ENCODE measurements at places on chromosomes 13 and 19.

DNA sequence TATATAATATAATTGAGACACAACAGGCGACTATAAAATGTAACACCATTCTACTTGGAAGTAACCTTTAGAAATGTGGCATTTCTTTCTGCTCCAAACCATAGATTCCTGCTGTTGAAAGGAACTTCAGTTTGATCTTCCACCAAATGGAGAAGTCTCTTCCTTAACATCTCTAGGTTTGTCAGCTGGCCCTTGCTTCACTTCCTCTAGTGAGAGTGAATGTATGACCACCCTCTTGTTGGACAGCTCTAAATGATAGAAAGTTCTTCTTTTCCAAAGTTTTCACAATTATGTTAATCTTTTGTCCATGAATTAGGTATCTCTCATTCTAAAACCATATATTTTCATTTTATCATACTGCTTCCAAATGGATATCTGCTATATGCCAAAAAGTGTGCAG lies 13.8 kb upstream of the COG6 start:
- no peak for DNase-seq

DNA sequence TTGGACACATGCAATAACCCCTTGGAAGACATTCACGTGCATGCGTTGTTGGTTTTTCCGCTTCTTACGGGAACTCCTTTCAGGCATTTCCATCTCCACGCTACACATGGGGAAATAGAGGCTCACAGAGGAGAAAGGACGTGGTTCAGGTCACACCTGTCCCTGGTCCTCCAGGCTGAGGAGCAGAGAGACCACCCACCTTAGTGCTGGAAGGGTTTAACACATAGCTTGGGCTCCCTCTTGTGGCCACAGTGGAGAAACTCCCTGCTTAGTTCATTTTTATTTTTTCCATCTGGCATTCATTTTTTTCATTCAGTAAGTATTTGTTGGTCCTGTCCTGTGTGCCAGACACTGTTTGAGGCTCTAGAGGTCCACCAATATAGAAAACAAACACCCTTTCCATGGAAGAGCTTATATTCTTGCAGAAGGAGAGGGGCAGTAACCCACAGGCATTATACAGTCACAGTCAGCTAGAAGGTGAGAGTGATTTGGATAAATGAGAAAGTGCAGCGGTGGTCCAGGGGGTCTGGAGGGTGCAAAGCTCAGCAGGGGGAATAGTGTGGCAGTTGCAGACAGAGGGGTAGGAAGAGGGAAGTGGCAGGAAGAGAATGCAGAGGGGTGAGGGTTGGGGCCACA lies 24.2 kb upstream of the TTYH1 start:
- no peak for DNase-seq

- no peak for DNase-seq
Observed at GRCh38 chr19:51702103-51702824, 9.1 kb downstream of the SPACA6 start.

DNA sequence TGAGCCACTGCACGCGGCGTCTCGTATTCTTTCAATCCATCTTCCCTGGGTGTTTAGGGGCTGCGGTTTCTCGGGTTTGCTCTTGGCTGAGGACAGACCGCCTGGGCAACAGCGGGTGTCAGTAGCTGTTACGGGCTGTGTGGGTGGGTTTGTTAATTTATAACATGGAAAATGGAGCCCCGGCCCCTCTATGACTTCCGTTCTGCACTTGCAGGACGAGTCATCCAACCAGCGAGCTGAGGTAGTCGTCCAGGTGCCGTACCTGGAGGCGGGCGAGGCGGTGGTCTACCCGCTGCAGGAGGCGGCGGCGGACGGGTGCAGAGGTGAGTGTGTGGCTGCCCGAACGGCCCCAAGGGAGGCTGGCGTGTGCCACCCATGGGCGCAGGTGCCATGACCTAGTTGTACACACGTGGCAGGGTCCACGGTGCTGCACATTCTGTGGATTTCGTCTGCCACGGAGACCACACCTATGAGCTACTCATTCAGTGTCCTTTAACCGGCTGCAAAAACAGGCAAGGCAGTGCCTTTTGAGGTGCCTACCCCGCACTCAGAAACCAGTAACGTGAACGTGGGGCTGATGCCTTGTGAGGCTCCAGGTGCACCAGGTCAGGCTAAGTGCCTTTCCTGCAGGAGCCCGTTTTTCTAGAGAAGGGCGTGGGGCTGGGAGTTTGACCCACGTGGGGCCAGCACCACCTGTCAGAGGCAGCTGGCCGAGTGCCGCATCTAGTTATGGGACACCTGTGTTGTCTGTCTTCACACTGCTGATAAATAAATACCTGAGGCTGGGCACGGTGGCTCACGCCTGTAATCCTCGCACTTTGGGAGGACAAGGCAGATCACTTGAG lies 10.9 kb downstream of the POLR2E start:
- DNase-seq = no peak

DNA sequence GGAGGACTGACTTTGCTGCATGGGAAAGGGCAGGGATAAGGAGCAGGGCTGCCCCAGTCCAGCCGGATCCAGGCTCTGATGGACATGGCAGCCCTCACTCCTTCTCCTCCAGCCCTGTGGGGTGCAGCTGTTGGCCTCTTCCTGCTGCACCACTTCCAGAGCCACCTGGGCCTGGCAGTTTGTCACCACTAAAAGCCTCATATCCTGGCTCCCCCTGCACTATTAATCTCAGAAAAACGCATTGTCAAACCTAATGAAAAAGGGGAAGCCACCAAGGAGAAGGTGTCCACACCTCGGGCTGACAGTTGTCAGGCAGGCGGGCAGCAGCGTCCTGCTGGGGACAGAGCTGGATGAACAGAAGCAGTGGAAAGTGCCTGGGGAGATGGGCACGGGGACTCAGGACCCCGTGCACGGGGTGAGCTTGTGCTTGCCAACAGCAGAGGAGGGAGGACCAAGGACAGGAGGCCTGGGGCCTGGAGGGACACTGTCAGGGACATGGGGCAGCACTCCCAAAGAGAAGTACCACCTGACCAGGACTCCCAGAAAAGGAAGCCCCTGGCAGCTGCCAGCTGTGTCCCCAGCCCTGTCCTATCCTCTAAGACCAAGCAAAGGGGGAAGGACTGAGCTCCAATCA lies 151.1 kb upstream of the TSHZ3 start:
- no peak for DNase-seq

DNA sequence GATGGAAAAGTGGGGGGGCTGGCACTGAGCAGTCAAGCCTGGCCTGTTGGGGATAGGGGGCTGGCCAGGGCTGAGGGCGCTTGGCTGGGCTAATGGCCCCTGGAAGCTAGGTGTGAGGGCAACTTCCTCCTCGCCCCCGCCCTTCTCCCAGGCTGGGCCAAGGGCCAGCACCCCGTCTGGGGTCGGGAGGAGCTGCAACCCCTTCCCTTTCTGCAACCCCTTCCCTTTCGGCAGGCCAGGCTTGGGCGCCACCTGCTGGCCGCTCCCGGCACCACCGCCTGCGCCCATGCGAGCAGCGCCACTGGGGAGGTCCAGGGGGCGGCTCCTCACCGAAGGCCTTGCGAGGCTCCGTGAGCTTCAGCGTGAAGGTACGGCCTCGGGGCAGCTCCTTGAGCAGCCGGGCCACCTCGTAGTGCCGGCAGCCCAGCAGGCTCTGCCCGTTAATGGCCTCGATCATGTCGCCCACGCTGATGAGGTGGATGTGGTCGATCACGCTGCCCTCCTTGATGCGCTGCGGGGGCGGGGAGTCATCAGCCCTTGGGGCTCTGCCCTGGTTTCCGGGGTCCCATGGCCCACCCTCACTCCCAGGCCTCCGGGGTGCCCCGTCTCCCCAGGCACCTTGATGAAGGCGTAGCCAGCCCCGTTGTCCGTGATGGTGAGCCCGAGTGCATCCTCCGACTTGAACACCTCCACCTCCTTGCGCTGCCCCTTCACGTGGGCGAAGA lies 5.0 kb upstream of the PTGER1 start:
- peak; percentile 69 for DNase-seq

- DNase-seq = peak; percentile 7
Observed at GRCh38 chr13:62643007-62643483, 1227.4 kb upstream of the PCDH20 start.

All from stimulated activated CD4-positive, alpha-beta T cell treated with anti-CD3 and anti-CD28 coated beads, Interleukin-15, amount 100 ng/mL, for 48 hours (primary cell).